ENCODE measurements at places on chromosomes 6 and 20. TPM values are rescaled to one million over a fixed set of nuclear protein-coding genes. Genes with fewer than 3 reads are reported as not detected.

Gene C6orf52
- 0.94 TPM for polyA plus RNA-seq

Gene CLDN20
- 0.76 TPM for polyA plus RNA-seq

Gene CNKSR3
- 13.4 TPM for polyA plus RNA-seq

Gene SLC17A3
- polyA plus RNA-seq, result not detected

DNA sequence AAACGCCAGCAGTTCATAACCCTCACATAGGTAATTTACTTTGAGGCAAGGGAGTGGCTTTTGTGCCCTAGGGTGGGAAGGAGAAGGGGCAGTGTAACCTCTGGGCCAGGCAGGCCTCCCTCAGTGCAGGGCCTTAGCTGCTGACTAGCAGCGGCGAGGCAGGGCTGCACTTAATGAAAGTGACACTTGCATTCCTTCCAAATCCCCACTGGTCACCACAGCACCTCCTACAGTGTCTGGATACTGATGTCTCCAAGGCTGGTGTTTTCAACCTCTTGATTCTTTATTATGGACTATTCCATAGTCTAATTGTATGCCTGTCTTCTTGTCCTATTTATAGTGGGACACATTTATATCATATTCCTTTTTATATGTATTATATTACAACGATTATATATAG is 152.7 kb downstream of the LY86 start:
- no peak for DNase-seq

DNA sequence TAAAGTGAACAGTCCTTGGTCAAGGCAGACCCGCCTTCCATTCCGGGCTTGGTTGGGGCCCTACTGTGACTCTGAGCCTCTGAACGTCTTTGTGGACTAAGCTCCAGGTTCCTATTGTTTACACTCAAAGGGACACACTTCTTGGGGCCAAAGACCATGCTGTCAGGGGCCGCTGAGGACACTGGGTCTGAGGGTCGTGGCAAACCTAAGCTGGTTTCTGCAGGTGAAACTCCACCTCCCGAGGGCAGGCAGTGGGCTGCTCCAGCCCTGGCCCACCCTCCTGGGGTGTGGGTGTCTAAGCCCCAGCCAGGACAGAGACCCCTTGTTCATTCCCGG is 43.1 kb downstream of the DSTN start:
- no peak for DNase-seq

- no peak for DNase-seq
Observed at GRCh38 chr6:25175196-25175595, 104.0 kb upstream of the CARMIL1 start.

DNA sequence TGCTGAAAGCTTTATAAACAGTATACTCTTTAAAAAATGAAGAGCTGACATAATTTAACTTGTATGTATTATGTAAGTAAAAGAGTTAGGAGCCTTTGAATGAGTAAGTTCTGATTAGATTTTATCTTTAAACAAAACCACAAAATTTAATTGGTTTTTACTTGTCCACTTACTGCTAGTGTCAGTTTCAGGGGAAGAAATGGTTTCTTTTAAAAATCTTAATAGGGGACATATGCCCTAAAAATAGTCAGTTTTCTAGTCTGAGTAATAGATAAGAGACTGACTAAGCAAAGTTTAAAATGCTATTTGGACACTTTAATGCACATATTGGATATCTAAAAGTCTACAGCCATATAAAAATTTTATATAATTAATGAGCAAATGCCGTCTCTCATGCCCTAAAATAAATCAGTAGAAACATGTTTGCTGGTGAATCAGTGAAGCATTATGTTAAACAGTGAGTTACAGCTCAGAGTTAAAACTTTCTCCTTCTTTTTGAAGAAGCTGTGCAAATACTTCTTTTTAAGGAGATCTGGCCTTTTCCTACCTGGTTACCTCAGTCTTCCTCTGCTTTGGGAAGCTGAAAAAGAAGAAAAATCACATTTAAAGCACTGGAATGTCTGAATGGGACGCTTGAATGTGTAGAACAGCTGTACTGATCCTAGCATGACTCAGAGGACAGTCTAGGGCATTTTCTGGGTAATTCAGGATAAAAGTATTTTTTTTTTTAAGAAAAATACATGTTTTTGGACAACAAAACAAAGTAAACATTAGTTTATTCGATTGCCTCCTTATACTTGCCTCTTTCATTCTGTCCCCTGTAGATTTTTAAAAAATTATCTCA is 55.3 kb downstream of the CDH26 start:
- DNase-seq, result no peak

- DNase-seq, result no peak
Observed at GRCh38 chr6:69280858-69281257, 516.0 kb downstream of the LMBRD1 start.

DNA sequence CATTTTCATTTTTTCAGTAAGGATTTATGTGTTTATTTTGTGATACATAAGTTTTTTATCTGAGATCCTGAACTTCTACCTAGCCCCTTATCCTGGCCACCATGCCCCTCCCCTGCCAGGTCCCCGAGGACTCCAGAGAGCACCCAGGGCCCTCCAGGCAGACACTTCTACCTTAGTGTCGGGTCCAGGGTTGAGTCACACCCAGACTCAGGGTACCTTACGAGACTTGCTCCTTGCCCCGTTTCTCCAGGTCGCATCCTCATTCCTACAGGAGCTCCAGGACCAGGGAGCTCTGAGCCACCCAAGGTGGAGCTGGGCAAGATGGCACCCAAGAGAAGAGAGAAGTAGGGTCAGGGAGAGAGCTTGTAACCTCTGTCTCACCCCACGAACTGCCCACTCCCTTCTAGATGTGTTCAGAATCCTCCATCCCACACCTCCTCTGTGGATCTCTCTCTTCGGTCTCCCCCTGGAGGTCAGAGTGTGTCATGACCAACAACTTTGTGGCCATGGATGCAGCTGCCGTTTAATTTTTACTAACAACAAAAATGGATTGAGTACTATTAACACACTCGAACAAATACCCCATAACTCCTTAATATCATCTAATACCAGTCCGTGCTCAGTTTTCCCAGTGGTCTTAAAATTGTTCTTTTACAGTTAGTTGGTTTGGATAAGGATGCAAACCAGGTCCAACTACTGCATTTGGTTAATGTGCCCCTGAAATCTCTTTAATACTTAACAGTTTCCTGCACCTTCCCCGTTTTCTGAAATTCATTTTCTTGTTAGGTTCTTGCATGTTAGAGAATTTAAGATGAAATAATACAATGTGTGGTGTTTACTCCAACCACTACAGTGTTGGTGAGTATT is 130.6 kb upstream of the INSM1 start:
- DNase-seq, result no peak

GRCh38 chr6:133835901-133836300 is 53.0 kb upstream of the TCF21 start:
- DNase-seq, result no peak

- no peak for DNase-seq
Observed at GRCh38 chr6:169243661-169244060, 10.0 kb downstream of the THBS2 start.

All from forelimb muscle (tissue), 1 donor.